Stimulated activated CD4-positive, alpha-beta T cell treated with anti-CD3 and anti-CD28 coated beads, Interleukin-4, amount 100 ng/mL, for 4 hours (primary cell): ENCODE measurements at places on chromosomes 4 and X.

GRCh38 chr4:135186002-135186401, 984.4 kb upstream of the PABPC4L start:
- DNase-seq: no peak

GRCh38 chr4:138405466-138405891, 163.3 kb upstream of the SLC7A11 start:
- no peak for DNase-seq

GRCh38 chrX:11533199-11533651, 132.5 kb downstream of the ARHGAP6 start:
- no peak for DNase-seq

GRCh38 chr4:82809619-82810018, 11.0 kb upstream of the SCD5 start:
- DNase-seq: no peak

GRCh38 chr4:176242764-176243347, 26.2 kb downstream of the ASB5 start:
- DNase-seq: no peak

DNA sequence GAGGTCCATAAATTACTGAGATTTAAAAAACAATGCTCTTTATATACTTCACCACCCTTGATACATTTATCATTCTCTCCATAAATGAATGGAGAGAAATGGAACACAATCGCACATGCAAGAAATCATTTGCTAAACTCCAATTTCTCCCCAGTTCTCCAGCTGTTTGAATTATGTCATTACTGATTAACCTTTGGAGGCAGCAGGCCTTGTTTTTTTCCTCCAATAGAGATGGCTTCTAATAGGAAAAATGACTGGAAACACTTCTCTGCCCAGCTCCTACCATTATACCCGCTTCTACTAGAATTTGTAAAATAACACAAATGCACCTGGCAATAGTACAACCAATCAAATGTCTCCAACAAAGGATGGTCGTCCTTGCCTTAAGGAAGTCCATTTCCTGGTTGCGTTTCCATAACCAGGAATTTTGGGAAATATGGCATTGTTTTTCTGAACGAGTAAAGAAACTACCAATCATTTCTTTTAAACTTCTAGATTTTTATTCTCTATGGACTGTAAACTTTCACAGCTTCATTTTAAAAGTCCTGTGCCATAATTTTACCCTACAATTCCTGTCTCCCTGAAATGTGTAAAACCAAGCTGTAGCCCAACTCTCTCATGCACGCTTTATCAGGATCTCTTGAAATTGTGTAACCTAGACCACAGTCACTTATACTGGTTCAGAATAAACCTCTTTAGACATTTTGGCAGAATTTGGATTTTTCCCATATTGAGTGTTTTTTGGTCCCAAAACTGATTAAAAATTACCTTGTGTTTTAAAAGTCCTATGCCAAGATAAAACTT, 60.1 kb downstream of the APBB2 start:
- DNase-seq: no peak

- DNase-seq: no peak
Observed at GRCh38 chr4:73839715-73840114, 3.2 kb downstream of the CXCL6 start.

GRCh38 chrX:25180242-25180641, 164.5 kb upstream of the ARX start:
- no peak for DNase-seq

DNA sequence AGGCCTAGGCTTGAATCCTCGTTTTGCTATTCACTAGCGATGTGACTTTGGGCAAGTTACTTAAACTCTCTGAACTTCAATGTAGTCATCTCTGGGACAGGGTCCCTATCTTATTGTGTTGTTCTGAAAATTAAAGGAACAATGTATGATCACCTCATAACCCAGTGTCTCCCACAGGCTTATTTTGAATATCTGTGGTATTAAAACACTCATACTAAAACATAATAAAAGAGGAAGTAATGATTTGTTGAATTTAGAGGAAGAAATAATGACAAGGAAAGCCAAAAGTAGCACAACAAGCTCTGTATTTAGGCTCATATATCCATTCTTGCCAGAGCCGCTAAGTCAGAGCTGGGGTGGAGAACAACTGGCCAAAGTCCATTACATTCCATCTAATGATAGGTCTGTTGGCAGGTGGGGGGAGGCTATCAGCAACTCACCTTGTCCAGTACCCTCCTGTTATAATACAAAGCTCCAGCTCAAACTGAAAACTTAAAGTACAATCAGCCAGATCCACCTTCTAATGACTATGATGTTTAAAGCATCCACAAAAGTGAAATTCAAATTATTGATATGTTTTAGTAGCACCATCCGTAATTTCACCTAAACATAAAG, 64.5 kb upstream of the LSM6 start:
- DNase-seq: no peak

- no peak for DNase-seq
Observed at GRCh38 chr4:185742766-185743165, 69.2 kb downstream of the SORBS2 start.

DNA sequence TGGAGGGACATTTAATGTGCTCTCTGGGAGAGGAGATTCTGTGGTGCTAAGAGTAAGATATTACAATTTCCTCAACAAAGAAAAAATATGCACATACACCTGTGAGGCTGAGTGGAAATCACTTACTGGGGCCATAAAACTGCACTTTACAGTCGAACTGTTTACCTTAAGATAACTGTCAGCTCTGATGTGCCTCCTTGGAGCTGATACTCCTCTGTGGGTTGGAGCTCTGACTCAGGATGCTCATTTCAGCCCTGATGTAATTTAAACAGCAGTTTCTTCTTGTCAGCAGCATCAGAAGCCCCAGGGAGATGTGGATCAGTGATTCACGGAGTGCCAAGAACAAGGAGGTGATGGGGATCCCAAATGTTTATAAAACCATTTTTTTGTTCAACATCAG, 241.9 kb upstream of the SFRP2 start:
- DNase-seq: no peak

DNA sequence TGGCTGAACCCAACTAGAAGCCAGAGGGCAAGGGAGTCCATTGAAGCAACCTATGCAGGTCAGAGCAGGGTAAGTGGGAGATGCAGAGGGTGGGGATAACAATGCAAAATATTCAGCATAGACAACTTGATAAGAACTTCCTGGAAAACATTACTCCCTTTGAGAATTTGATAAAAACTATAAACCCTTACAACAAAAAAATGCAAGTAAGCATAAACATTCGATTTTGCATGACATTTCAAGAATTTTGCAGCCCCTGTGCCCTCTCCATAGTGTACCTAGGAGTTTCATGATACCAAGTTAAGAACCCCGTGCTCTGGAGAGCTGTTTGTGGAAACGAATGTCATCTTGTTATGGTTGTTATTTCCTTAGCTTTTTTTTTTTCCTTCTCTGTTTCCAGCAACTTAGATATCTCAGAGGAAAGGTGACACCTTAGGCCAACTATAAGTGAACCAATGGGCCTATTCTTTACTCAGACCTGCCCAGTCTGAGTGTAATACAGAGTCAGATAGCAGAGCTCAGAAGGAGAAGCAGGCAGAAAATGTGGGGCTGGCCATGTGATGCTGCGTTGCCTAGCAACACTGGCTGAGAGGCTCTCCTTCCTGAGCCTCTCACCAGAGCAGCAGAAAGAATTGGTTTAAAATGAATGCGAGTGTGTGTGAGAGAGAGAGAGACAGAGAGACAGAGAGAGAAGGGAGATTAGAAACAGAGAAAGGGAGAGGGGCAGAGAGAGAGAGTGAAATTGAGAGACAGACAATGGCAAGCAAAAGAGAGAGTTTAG, 36.7 kb upstream of the GABRQ start:
- no peak for DNase-seq

DNA sequence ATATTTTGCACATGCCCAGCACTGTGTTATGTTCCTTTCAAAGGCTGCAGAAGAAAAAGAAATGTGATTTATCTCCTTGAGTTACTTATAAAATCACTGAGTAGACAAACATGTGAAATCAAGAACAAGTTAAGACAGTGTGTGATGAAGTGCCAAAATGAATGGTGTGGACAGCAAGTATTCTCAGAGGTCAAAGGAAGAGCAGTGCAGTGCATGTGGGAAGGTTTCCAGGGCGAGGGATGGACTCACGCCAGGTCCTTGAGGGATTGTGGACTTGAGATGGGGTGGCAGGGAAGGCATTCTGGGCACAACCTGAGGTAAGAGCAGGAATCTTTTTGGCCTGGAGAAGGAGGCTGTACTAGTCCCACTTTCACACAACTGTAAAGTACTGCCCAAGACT, 115.5 kb downstream of the FNIP2 start:
- DNase-seq: no peak

GRCh38 chr4:139898293-139898692, 232.7 kb downstream of the MGST2 start:
- DNase-seq: no peak

DNA sequence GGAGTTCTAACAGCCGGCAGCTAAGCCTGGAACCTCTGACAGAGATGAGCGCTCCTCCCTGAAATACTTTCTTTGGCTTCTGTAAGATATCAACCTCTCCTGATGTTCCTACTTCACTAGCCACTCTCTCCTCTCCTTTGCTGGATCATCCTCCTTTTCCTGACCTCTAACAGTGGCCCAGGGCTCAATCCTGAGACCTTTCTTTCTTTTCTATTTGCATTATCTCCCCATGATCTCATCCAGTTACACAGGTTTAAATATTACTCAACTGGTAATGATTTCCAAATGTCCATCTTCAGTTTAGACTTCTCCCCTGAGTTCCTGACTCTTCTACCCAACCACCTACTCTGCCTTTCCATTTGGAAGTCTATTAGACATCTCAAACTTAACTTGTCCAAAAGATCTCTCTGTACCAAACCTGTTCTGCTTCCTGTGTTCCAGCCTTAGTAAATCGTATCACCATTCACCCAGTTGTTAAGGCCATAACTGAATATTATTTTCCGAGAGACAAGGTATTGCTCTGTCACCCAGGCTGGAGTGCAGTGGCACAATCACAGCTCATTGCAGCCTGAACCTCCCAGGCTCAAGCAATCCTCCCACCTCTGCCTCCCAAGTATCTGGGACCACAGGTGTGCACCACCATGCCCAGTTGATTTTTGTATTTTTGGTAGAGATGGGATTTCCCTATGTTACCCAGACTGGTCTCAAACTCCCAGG, 41.1 kb downstream of the RFC1 start:
- no peak for DNase-seq

- no peak for DNase-seq
Observed at GRCh38 chrX:97616883-97617530, 733.3 kb downstream of the RPA4 start.
